Activated CD8-positive, alpha-beta T cell treated with anti-CD3 and anti-CD28 coated beads, Interleukin-2, amount 10 ng/mL, durations not matched to agents 7 days and 5 days (primary cell): ENCODE measurements at places on chromosomes 5 and 9. TPM values are rescaled to one million over a fixed set of nuclear protein-coding genes. Genes with fewer than 3 reads are reported as not detected.

SLC4A9 gene
- 0.13 TPM for total RNA-seq

CAPSL gene
- total RNA-seq = not detected

SLC6A7 gene
- not detected for total RNA-seq

LAMC3 gene
- not detected for total RNA-seq

DMGDH gene
- total RNA-seq = not detected

LEAP2 gene
- total RNA-seq = 3.4 TPM

CDC20B gene
- total RNA-seq = 0.16 TPM

FOXD4L6 gene
- total RNA-seq = not detected

FAXDC2 gene
- not detected for total RNA-seq

CYLC2 gene
- not detected for total RNA-seq

RABGAP1 gene
- 28.0 TPM for total RNA-seq

MAMDC4 gene
- 15.8 TPM for total RNA-seq

SHB gene
- total RNA-seq = 0.58 TPM

OTULIN gene
- total RNA-seq = 71.2 TPM

TMOD1 gene
- total RNA-seq = 0.29 TPM

C5orf24 gene
- 30.5 TPM for total RNA-seq

OR1L4 gene
- not detected for total RNA-seq
